Hematopoietic multipotent progenitor cell treated with erythropoietin and hydrocortisone succinate and interleukin-3 and kit ligand, for 4 days (in vitro differentiated cells): ENCODE measurements at places on chromosomes 6 and 20.

GRCh38 chr6:43544461-43544860 is 27.6 kb downstream of the POLR1C start:
- no peak for DNase-seq

GRCh38 chr6:44514576-44515193 is 127.2 kb downstream of the CDC5L start:
- no peak for DNase-seq

DNA sequence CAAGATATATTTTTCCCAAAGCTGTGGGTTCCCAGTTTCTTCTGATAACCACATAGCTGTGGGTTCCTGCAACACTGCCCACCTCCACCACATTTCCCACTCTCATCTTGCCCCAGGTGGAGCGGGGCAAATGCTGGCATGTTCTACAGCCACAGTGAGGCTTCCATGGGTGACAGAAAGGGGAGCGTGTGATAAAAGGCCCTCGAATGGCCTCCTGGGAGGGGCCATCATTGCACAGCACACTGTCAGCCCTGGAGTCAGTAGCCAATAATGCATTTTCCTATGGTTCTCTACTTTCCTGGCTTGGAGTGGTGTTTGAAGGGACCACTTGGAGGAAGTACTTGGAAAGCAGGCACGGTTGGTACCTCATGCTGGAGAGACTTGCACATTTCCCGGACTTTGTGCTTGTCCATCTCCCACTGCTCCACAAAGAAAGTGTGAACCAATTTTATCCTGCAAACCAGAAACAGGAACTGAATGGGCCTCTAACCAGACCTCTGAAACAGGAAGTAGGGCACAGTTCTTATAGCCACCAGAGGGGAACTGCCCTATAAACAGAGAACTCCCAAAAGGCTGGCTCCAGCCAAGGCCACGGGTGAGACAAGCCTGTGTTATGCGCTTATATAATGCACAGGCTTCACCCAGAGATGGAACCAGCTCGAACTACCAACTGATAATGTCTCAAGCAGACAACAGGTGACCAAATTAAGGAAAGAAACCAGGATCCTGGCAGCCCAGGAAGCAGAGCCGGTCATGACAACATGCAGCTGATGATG is 8.6 kb downstream of the MAP3K5 start:
- peak; percentile 94 for DNase-seq

GRCh38 chr20:46765506-46766120 is 56.2 kb downstream of the SLC2A10 start:
- no peak for DNase-seq

DNA sequence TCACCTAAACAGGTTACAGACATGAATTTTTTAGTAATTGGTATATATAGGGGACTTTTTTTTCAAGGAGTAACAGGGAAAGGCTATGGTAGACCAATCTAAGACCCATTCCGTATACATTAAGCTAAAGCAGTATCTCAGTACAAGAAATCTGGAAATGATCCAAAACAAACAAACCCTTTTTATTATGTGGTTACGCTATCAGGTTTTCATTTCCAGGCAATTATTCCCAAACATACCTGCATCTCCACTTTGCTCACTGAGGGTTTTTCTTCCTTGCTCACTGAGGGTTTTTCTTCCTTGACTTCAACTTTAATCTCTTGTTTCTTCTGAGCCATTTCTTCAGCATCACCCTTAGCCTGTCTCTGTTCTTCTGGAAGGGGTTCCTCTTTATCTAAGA is 107.3 kb downstream of the EPB41L2 start:
- DNase-seq, result no peak

DNA sequence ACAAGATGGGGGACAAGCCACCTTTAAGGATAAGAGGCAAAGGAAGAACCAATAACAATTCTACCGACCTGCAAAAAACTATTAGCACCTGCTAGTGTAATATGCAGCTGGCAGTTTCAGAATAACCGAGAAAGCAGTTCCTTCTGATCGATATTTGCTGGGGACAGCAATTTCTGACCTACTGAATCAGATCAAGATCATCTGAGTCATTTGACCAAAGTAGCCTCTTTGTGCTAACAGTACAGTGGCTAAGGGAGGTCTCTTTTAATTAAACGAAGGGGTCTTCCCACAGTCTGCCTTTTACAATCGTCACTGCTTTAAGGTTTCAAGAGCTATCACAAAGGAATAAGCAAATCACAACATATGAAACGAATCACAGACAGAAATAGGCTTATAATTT is 318.9 kb downstream of the BTBD9 start:
- DNase-seq, result no peak

DNA sequence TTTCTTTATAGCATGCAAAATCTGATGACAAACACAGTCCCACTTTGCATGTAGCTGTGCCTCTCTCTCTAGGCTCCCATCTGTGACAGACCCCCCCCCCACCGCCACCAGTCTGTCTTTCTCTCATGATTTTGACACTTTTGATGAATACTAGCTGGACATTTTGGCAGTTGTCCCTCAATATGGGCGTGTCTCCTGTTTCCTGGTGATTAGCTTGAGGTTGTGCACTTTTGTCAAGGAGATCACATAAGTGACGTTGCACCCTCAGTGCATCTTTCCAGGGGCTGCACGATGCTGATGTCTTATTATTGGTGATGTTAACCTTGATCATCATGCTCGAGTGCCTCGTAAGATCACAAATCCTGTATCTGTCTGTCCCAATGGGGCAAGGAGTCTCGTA is 155.1 kb downstream of the EYA2 start:
- DNase-seq, result peak; percentile 87

- DNase-seq, result no peak
These were observed 153.6 kb downstream of the SYCP2 start for GRCh38 chr20:59779656-59780380.

DNA sequence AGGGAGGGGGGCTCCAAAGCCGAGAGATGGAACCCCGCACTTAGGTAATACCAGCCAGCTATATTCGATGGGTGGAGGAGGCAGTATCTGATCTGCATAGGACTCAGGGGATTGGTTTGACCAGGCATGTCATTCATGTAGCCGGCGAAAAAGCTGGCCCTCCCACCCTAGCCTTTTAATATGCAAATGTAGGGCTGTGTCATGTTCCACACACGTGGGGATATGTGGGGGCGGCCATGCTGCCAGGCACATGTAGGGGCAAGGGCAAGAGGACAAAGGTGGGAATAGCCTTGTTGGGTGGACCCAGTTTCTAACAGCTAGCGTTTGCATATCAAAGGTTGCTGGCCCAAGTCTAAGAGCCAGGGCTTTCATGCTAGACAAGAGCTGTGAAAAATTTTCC is 39.1 kb upstream of the DDR1 start:
- DNase-seq, result no peak

- DNase-seq, result no peak
These were observed 476.6 kb upstream of the MARCKS start for GRCh38 chr6:113380591-113380990.

GRCh38 chr20:17233626-17234025 is 6.8 kb downstream of the PCSK2 start:
- DNase-seq, result no peak

GRCh38 chr6:81999826-82000225 is 247.3 kb upstream of the TENT5A start:
- no peak for DNase-seq

GRCh38 chr20:37243937-37244571 is 17.6 kb downstream of the GHRH start:
- DNase-seq, result no peak
